COLO829 (cell line): ENCODE measurements at places on chromosomes 12 and 14.
A peak's percentile ranks its signal among the peaks of the same experiment; 100 is the strongest.

DNA sequence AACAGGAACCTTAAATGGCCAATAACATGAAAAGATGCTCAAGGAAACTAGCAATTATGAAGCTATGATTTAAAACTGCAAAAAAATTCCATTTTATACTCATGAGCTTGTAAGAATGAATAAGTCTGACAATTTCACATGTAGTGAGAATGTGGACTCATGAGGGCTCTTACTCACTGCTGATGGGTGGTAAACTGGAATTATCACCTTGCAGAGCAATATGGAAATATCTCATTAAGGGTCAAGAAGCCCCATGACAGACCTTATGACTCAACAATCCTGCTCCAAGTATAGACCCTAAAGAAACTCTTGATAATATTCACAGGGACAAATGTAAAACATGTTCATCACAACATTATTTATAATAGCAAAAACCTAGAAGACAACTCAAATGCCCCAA lies 23.5 kb upstream of the SMAGP start:
- no peak for DNase-seq

- DNase-seq: no peak
Observed at GRCh38 chr14:52922656-52923055, 28.2 kb downstream of the FERMT2 start.

DNA sequence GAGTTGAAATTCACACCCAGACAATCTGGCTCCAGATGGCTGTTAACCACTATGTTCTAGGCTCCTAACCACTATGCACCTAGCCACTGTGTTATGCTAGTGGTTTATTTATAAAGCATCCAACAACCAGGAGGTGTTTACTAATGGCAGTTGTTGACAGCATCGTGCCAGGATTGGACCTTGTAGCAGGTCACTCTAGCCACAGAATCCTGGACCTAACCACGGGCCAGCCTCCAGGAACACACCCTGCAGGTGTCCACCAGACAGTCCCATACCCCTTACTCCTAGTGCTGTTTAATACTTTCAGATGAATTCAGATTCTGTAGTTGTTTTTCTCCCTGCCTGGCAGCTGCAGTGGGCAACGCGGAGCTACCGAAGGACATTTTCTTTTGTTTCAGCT lies 109.4 kb upstream of the MYL2 start:
- DNase-seq: no peak

DNA sequence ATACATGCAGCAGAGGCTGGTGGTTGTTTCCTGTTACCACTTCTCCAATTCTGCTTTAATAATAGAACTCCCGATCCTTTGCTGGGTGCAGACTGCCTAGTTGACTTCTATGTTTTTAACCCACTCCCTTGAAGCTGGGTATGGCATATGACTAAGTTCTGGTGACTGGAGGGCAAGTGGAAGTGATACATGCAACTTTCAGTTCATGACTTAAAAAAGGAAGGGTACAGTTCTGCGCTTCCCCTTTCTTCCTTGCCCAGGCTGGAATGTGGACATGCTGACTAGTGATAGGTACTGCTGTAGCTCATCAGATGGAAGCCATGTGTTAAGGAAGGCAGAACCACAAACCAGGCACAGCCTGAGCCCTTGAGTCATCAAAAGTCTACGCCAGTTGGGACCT lies 2.4 kb upstream of the A2M start:
- DNase-seq: no peak

GRCh38 chr14:57871459-57872080 lies 5.7 kb upstream of the SLC35F4 start:
- DNase-seq: peak; percentile 46

GRCh38 chr12:6538420-6539313 lies 4.3 kb downstream of the GAPDH start:
- no peak for DNase-seq
